ENCODE measurements at places on chromosomes 13 and 19.

GRCh38 chr19:13830741-13831536, 35.7 kb downstream of the ZSWIM4 start:
- DNase-seq: no peak

DNA sequence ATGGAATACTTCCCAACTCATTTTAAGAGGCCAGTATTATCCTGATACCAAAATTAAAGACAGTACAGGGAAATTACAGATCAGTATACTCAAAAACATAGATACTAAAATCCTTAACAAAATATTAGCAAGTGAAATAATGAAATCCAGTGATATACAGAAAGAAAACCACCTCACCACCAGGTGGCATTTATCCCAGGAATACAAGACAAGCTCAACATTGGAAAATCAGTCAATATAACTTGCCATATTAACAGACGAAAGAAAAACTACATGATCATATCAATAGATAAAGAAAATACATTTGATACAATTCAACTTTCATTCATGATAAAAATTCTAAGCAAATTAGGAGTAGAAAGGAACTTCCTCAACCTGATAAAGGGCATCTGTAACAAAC, 6.7 kb upstream of the GNA15 start:
- no peak for DNase-seq

- DNase-seq: no peak
Observed at GRCh38 chr13:23636360-23636759, 66.1 kb downstream of the TNFRSF19 start.

GRCh38 chr13:50838031-50838430, 5.5 kb downstream of the DLEU7 start:
- no peak for DNase-seq

DNA sequence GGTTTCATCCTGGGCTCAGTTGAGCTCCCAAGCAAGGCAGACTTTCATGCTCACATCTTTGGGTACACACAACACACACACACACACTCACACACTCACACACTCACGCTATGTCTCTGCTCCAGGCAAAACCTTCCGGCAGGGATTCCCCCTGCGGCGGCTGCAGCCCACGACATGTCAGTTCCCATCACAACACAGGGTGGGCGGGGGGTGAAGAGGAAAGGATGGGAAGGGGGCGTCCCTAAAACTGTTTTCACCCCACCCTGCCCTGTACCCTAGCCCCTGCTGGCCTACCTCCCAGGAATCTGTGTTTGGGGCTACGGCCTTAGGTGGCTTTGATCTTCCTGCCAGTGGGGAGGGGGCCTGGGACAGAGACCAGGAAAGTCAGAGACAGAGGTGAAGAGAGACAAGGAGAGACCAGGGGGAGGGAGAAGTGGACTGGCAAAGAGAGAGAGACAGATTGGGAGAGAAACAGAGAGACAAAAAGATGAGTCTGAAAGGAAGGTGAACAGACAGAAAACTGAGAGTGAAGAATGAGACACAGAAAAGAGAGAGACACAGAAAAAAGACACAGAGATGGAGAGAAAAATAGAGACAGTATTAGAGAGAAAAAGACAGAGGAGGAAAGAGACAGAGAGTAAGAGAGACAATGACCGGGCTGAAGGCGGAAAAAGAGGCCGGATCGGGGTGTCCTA, 3.9 kb downstream of the LRFN1 start:
- no peak for DNase-seq

DNA sequence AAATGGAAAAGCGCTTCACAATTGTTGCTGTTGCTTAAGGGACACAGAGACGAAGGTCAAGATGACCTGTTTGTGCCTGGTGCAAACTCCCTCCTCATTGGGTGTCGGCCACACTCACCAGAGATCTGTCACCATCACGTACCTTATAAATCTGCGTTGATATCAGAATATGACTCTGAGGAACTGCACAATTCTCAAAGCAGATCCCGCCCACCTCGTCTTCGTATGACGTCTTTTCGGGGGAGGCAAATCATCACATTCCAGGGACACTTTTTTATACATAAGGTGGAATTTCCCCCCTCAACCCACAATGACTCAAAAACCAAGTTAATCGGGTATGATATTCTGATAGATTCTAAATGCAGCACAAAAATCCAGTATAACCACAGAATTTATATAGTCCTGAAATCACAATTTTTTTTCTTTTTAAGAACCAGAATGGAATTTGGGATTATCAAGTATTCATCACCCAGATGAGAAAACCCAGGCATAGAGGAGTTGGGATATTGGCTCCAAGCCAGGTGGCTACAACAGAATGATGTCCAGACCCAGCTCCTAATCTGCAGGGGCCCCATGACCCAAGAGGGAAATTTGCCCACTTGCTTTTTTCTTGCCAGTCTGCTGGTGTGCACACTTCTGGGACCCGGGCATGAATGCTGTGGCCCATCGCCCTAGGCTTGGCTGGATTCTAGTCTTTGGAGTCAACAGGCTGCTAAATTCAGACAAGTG, 50.6 kb upstream of the MTIF3 start:
- no peak for DNase-seq

- DNase-seq: peak; percentile 11
Observed at GRCh38 chr13:46387064-46387851, at the start of gene RUBCNL. Gene RUBCNL, minus strand, starts transcription at chr13:46387252. Its CDS starts 14,777 bp downstream, at chr13:46372475.

DNA sequence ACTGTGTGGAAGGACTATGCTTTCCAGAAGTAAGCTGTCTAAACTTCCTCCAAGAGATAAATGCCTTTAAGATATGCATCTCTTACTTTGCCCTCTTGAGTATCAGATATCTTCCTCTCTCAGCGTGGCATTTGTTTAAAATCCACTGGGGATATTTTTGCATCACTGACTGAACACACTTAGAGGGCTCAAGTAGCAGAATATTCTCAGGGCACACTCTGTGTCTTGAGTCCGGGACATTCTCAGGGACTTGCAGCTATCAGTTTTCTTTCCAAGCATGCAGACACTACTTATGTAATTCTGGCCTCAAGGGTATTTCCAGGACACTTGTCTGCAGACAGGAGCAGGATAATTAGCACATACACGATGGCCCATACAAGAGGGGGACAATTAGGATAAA, 84.7 kb downstream of the ERCC5 start:
- DNase-seq: no peak

GRCh38 chr13:97018029-97018819, 23.9 kb upstream of the OXGR1 start:
- peak; percentile 7 for DNase-seq

- no peak for DNase-seq
Observed at GRCh38 chr19:34067861-34068271, 104.4 kb upstream of the LSM14A start.

GRCh38 chr19:53881482-53882390, at the start of gene PRKCG:
Gene PRKCG, plus strand, starts transcription at chr19:53882197. Its CDS starts 298 bp downstream, at chr19:53882495.
- DNase-seq: peak; percentile 37

Data from activated CD4-positive, alpha-beta T cell treated with anti-CD3 and anti-CD28 coated beads, Interleukin-2, amount 50 U/mL, for 4 hours (primary cell).